ENCODE measurements at places on chromosomes 2 and 18. TPM values are rescaled to one million over a fixed set of nuclear protein-coding genes. Genes with fewer than 3 reads are reported as not detected.

ACYP2 gene
- total RNA-seq, result 9.1 TPM

NT5C1B gene
- total RNA-seq, result not detected

MYO1B gene
- 25.5 TPM for total RNA-seq

RAB6C gene
- total RNA-seq, result not detected

PCARE gene
- total RNA-seq, result not detected

KCNJ13 gene
- 21.5 TPM for total RNA-seq

KLHL14 gene
- 1.6 TPM for total RNA-seq

CNOT11 gene
- total RNA-seq, result 46.4 TPM

ICA1L gene
- 5.8 TPM for total RNA-seq

IL1F10 gene
- not detected for total RNA-seq

DNA sequence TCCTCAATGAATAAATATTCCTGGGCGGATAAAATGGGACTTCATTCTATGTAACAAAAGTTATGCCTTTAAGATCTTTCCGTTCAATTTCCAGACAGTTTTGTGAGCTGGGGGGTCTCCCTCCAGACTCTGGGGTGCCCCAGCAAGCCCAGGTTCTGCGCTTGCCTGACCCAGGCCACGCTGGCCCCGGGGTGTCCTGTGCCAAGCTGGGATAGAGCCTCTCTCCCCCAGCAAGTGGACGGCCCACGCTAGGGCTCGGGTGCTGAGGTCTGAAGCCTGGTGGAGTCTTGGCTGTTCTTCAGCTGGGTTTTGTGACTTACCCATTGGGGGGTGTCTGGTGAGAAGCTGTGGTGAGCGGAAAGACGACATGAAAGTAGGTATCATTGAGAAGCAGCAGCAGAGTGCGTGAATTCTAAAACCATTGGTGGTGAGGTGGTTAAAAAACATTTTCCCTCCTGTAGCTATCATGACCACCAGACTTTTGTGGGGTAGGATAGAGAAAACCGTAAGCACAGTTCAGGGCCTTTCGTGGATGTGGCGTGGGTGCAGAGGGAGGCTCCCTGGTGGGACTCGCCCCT is 346.8 kb downstream of the ANAPC1 start:
- no peak overlapping the region for H3K4me3 ChIP-seq
- no peak overlapping the region for H3K27ac ChIP-seq
- no peak for DNase-seq
- no peaks in the 10 kb centered on the region for H3K27me3 ChIP-seq
- no peaks in the 10 kb centered on the region for H3K4me1 ChIP-seq
- H3K36me3 ChIP-seq, result no peaks in the 10 kb centered on the region

DNA sequence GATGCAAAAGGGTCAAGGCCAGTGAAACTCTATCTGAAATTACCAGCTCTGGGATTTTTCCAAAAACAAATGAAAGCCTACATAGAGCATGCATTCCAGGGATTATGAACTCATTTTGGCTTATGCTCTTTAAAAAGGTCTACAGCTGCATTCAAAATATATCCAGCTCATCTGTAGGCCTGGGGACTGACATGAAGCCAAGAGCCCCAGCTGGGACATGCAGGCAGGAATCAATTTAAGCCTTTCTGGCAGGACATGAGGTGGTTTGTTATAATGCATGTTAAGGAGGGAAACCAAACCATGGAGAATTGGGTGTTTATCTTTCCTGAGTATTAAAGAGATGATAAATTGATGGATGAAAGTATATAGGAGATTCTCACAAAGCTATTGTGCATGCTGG is 164.5 kb downstream of the RBM43 start:
- no peak for DNase-seq
- H3K4me3 ChIP-seq, result no peak overlapping the region
- no peak overlapping the region for H3K27ac ChIP-seq
- no peaks in the 10 kb centered on the region for H3K36me3 ChIP-seq

GRCh38 chr2:74835831-74836674 is 2.1 kb downstream of the HK2 start:
- H3K36me3 ChIP-seq, result no peaks in the 10 kb centered on the region
- H3K27me3 ChIP-seq, result no peaks in the 10 kb centered on the region
- peak overlapping the region; percentile 65 for H3K27ac ChIP-seq
- peak overlapping the region; percentile 78 for H3K4me3 ChIP-seq

DNA sequence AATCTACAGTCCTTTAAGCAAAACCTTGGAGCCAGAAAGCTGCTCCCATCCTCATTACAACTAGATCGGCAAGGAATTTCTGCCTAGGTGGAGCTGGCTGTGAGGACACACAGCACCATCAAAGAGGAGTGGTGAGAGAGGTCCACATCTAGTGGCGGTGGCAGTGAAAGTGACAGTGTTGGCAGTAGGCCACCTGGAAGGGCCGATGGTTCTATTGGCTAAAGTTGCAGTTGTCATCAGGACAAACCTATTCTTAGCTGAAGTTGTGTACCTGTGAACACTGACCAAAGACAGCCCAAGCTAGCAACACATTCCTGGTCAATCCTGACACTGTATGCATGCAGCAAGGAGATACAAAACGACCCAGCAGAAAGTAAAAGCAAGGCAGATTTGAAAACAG is 218.1 kb upstream of the CHAC2 start:
- H3K36me3 ChIP-seq, result no peaks in the 10 kb centered on the region
- no peaks in the 10 kb centered on the region for H3K4me1 ChIP-seq
- no peak overlapping the region for H3K27ac ChIP-seq

DNA sequence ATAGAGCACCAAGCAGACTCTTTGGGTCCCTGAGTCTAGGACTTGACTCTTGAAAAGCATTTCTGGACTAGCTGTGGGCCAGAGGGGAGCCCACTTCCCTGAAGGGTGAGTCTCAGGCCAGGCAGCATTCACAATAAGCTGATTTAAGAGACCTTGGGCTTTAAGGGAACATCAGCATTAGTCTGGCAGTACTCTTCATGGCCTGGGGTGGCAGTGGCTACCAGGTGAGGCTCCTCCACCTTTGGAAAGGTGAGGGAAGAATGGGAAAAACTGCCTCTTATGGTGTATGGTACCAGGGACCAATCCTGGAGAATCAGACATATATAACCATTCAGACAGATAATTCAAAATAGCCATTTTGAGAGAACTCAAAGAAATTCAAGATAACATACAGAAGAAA is 599.9 kb upstream of the POU3F3 start:
- no peak overlapping the region for H3K4me3 ChIP-seq
- H3K27ac ChIP-seq, result no peak overlapping the region

DNA sequence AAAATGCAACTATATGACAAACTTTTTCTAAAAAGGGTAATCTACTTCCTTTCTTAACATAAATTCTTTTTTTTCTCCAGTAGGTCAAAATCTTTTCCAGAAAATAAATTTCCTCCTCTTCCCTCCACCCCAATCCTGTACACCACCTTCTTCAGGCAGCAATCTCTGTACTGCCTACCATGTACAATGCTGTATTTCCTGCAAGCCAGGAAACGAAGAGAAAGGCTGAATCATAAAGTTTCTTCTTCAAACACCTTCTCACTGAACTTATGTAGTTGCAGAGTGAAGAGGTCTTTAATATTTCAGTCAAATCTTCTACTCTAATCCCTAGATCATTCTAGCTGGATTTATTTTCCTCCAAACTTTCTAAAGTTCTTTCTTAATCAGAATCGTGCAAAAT is 18.2 kb upstream of the C2orf66 start:
- no peak overlapping the region for H3K4me3 ChIP-seq
- no peaks in the 10 kb centered on the region for H3K36me3 ChIP-seq
- no peak for DNase-seq
- no peaks in the 10 kb centered on the region for H3K27me3 ChIP-seq
- no peak overlapping the region for H3K27ac ChIP-seq

DNA sequence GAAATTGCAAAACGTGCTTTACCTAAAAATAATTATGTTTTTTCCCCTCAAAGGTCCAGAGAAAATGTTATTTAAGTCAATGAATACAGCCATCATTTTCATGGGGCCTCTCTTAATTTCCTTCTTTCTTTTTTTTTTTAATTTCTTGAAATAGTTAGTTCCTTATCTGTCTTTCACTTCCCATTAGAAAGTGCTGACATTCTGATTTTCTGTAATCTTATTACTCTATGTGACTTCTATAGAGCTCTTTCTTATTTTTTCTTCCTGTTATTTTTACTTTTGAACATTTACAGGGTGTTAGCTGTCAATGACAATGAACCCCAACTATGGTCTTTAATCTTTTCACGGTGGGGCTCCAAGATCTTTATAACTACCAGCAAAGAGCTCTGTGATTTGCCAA is 30.0 kb downstream of the CTLA4 start:
- no peak overlapping the region for H3K27ac ChIP-seq
- H3K27me3 ChIP-seq, result no peaks in the 10 kb centered on the region
- DNase-seq, result no peak
- no peaks in the 10 kb centered on the region for H3K36me3 ChIP-seq

- no peaks in the 10 kb centered on the region for H3K4me1 ChIP-seq
- no peaks in the 10 kb centered on the region for H3K27me3 ChIP-seq
- DNase-seq, result no peak
Measured at GRCh38 chr2:237435844-237436587, 22.1 kb upstream of the COL6A3 start.

DNA sequence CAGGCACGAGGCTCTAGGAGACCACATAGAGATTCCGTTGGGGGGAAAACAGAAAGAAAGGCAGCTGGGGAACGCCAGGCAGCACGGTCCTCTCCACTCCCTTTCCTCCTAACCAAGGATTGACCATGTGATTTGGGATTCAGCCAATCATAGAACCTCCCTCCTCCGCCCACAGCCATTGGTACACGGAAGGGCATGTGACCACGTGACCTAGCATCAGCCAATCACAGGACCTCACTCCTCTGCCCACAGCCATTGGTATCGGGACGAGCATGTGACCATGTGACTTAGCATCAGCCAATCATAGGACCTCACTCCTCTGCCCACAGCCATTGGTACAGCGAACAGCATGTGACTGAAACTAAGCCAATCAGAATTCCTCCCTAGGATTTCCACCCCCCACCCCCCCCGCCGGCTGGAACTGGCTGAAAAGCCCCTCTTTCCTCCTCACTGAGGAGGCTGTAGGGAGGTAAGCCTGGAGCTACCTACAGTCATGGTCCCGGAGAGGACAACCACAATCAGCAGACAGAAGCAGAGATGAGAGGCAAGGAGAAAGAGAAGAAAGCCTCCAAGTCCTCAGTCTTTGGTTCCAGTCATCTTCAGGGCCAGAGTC is 7.6 kb downstream of the SERPINE2 start:
- no peaks in the 10 kb centered on the region for H3K4me1 ChIP-seq
- H3K27ac ChIP-seq, result no peak overlapping the region
- DNase-seq, result no peak
- no peaks in the 10 kb centered on the region for H3K27me3 ChIP-seq

GRCh38 chr2:239561446-239562001 is 160.7 kb upstream of the HDAC4 start:
- no peak overlapping the region for H3K4me3 ChIP-seq
- H3K27ac ChIP-seq, result no peak overlapping the region
- no peaks in the 10 kb centered on the region for H3K36me3 ChIP-seq
- H3K4me1 ChIP-seq, result no peaks in the 10 kb centered on the region

DNA sequence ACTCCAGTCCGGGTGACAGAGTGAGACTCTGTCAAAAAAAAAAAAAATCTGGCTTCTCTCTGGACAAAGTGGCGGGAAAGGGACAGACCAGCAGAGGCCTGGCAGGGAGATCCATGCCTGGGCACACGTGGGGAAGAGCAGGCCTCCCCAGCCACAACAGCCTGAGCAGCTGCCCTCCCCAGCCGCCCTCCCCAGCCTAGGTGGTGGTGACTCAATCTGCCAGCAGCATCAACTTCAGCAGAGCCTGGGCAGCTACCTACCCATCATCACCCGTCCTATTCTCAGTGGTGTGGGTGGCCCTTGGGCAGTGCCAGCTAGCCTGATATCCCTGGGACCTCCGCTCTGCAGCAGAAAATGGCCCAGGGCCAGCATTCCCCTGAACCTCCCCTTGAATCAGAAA is 612.4 kb downstream of the FBXO15 start:
- H3K4me3 ChIP-seq, result no peak overlapping the region
- no peaks in the 10 kb centered on the region for H3K36me3 ChIP-seq
- no peaks in the 10 kb centered on the region for H3K4me1 ChIP-seq
